ENCODE measurements at places on chromosomes 11 and 22.
A peak's percentile ranks its signal among the peaks of the same experiment; 100 is the strongest.

DNA sequence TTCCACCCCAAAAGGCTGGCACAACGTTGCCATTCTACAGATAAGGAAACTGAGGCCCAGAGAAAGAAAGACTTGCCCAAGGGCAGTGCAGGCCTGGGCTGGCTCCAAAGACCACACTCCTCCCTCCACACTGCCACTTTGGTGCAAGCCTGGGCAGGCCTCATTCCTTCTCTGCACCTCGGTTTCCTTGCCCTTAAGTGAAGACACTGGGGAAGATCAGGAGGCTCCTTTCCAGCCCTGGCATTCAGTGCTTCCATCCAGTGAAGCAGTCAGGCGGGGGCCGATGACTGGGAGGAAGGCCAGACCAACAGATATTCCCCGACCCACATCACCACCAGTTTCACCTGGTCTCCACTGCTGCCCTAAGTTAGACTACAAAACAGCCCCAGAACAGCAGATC lies 18.3 kb upstream of the TCF20 start:
- DNase-seq = no peak

DNA sequence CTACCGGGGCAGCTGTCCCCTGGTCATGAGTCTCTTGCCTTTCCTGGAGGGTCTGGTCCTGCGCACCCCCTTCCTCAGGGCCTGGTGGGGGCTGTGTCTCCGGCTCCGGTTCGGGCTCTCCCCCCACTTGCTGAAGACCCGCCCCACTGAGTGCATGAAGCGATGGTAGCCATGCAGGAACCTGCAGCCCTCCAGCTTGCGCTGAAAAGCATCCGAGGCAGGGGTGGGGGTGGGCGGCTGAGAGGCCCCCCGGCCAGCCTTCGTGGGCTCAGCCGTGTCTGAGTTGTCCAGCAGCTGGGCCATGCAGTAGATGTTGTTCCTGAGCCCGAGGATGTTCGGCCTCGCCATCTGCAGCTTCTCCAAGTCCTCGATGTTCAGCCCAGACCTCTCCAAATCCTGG lies 2.8 kb downstream of the OSM start:
- DNase-seq = no peak

GRCh38 chr11:67120456-67120855 lies 1.4 kb downstream of the KDM2A start:
- DNase-seq = no peak

- DNase-seq = no peak
These were observed 1.7 kb downstream of the OSBPL5 start for GRCh38 chr11:3163241-3163981.

GRCh38 chr11:36122671-36123070 lies 166.6 kb downstream of the COMMD9 start:
- no peak for DNase-seq

DNA sequence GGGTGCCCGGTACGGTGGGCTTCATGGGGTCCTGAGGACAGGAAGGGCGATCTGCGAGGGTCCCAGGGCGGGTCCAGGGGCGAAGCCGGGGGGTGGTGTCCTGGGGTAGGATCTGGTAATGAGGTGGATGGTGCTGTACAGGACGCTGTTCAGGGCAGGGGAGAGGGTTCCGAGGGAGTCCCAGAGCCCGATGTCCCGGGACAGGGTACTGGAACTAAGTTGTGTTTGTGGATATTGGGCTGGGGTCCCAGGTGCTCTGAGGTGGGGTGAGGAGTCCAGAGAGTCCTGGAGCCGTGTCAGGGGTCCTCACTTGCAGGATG lies 426 bp downstream of the LZTR1 start:
- DNase-seq = no peak

DNA sequence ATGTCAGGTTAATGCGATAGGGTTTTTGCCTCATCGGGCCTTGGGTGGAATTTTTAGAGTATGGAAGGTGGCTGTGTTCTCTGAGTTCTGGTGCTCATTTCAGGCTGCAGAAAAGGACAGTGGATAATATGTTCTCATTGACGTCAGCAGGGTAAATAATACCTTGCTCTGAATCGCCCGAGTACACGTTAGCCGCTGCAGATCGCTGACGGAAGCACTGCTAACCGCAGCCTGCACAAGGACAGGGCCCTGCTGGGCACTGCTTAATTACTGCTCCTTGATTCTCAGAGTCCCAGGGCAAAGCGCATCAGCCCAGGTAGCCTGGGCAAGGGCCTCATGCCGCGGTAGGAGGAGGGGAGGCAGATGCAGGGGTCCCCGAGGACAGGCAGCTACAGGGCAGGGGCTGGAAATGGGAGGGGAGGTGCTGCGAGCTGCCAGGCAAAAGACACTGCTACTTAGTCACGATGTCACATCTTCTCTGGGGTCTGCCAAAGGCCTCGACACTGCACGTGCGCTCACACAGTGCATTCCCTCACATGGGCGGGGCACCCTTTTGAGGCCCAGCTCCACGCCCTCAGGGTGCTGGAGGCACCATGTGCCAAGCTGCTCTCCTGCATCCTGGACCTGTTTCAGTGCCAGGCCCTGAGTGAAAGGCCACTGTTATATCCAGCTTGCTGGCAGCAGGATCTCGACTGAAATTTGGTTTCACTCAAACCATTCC lies 35.2 kb downstream of the PPP2R1B start:
- no peak for DNase-seq

DNA sequence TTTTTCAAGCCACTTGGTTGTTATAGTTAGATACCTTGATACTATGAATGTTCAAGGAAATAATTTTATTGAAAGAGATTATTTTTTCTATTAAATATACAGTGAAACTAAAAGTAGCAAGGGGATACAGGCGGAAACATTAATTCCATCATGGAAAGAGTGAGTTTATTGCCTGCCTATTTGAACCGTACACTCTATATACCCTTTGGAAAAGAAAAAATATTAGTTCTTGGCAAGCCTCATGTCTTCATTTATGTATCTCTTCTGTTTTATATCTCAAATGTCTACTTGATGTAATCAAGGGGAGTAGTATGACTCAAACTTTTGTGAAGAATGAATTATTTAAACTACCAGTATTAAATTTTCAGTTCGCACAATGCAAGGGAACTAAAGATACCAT lies 54.0 kb downstream of the GAS2 start:
- DNase-seq = no peak

DNA sequence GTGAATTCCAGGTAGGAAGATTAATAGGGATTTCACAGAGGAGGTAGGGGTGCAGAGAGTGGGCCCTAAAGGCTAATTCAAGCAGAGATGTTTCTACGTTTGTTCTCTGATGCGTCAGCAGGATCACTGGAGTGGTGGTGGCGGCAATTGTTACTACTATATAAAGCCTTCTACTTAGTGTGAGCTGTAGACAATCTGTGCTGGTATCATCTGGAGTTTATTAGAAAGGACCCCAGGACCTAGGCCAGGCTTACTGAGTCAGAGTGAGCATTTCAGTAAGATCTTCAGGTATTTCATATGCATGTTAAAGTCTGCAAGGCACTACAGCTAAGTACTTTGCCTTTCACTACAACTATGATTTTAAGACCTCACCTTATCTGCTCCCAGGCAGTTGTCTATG lies 59.5 kb downstream of the USP35 start:
- DNase-seq = no peak

GRCh38 chr11:71286701-71287643 lies 34.6 kb upstream of the SHANK2 start:
- DNase-seq = no peak

GRCh38 chr22:24506802-24507438 lies 11.8 kb downstream of the UPB1 start:
- no peak for DNase-seq

DNA sequence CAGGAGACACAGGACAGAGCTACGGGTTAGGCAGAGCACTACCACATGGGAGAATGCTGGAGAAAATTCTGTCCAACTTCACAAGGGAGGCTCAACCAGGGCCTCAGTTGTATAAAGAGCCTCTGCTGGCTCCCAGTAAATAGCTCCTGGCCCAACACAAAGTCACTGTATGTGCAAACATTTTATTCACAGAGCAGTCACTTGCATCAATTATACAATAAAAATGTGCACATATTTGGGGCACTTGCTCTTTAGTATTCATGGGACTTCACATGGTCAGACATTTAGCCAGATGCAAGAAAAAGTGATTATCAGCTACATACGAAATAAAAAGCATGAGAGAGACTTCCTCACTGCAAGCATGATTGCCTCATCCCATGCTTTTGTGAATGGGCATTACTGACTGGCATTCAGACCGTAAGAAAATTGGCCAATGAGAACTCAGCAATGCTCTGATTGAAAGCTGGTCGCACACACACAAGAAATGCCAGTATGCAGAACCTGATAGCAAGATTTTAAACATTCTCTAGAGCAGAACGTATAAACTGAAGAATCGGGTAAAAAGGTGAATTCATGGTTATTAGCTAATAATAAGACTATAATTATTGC lies 39.4 kb downstream of the BLID start:
- no peak for DNase-seq

DNA sequence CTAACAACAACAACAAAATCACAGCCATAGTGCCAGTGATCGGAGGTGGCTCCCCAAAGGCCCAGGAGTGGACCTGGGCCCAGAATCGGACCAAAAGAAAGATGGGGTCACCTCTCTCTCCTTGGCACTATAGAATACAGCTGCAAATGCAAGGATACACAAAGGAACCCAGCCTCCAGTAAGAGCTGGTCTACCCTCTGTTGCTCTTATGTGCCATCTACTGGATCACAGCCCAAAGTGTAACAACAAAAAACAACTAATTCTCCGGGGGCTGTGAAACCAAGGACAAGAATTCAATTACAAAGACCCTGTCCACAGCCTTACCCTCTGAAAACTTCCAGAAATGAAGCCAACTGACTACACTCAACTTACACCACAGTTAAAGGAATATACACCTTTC lies 21.6 kb downstream of the OR8G5 start:
- no peak for DNase-seq

DNA sequence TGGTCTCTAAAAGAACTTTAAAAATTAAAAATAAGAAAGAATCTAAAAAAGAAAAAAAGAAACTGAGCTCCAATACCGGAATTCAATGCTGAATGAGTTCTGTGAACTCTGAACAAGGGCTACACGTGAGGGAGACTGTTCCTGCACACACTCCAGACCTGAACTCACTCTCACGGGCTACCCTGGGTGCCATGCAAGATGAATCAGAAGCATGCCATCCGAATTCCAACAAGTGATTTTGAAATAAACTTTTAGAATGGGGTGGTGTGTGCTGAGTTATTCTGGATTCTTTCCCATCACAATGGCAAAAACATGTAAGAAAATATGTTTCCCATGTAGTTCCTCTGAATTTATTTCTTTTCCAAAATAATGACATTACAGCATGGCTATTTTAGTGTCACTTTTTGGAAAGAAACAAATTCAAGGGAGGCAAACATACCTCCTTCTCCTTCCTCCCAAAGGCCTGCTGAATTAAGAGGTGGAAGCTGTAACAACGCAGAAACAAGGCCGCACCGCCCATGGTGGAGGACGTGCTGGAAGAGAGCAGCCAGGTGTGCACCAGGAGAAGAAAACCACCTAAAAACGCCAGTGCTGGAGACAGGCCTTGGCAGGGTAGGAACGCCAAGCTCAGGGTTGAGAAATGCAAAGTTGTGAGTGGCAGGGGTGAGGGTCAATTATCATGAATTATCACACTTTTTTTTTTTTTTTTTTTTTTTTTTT lies 63.2 kb upstream of the ARFGAP3 start:
- no peak for DNase-seq

DNA sequence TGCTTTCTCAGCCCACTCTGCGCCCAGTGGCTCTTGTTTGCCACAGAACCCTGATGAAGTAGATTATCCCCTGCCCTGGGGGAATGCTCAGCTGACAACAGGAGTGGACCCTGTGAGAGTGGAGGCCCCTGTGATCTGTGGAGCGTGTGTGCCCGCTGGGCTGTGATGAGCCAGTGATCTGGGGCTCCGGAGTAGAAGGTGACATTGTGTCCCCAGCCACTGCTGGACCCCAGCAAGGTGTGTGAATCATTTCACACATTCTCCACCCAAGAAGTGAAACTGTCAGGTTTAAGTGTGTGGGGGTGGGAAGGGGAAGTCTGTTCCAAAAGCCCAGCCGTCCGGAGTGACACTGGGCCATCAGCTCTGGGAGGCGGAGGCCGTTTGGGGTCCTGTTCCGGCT lies 33.1 kb upstream of the GRAMD4 start:
- DNase-seq = peak; percentile 81

- no peak for DNase-seq
These were observed 20.0 kb downstream of the KCNJ4 start for GRCh38 chr22:38435010-38435409.

- DNase-seq = no peak
These were observed 82.9 kb upstream of the PPARA start for GRCh38 chr22:46067159-46068111.

- DNase-seq = no peak
These were observed 7.5 kb downstream of the C11orf21 start for GRCh38 chr11:2293984-2294925.

DNA sequence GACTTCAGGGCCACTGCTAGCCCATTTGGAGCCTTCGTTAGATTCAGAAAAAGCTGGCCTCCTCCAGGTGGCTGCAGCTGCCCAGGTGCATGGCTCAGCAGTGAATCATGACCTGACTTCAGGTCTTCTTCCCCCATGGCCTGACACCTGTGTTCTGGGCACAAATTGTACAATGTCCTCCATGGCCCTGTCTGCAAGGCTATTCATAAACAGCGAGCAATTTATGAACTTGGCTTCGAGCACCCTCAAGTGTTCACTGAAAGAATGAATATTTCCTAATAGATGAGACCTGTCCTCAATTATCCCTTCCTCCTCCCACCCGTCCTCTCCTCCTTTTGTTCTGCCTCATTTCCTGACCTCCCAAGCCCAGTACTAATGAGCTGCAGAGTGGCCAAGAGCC lies 12.2 kb upstream of the VPS37C start:
- peak; percentile 20 for DNase-seq

DNA sequence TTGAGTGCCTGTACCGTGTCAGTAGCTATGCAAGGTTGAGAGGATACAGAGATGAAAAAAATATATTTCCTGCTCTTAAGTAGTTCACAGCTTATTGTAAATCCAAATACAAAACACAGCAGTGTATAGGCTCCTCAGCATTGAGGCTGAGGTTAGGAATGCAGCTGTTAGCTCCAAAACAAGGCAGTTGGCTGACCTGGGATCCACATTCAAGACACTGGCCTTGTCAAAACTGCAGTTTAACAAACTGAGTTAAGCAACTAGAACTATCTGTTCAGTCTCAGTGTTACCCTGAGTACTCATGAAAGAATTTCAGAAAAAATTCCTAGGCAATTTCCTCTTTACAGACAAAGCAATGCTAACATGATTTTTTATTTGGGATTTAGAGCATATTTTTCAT lies 42.8 kb downstream of the REXO2 start:
- no peak for DNase-seq

DNA sequence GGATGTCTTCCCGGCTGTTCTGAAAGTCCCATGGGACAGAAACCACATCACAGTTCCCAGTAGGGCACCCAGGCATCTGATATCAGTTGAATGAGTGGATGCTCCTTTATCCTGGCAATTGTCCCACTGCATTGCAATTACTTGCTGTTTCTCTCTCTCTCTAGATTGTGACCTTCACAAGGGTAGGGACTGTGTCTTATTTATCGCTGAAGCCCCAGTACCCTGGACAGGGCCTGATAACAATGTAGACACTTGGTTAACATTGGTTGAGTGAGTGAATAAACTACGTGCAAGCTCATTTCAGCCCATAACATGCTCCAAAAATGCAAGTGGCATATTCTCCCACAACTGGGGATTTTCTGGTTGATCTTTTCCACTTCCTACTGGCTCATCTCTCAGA lies 193.7 kb upstream of the NARS2 start:
- no peak for DNase-seq

Measured in GM20000 (cell line).